ENCODE measurements at places on chromosomes 13 and 19. TPM values are rescaled to one million over a fixed set of nuclear protein-coding genes. Genes with fewer than 3 reads are reported as not detected.

The ADAMTSL5 gene
- 5.2 TPM for total RNA-seq

The ACTMAP gene
- total RNA-seq, result 2.6 TPM

The ATXN8OS gene
- not detected for total RNA-seq

The ZNF443 gene
- 16.2 TPM for total RNA-seq

The SERPINE3 gene
- total RNA-seq, result 9.9 TPM

Measured in camera-type eye (tissue), 1 donor.